ENCODE measurements at places on chromosomes 3 and 15.

GRCh38 chr15:29690765-29691475, 131.3 kb downstream of the TJP1 start:
- no peak for DNase-seq

DNA sequence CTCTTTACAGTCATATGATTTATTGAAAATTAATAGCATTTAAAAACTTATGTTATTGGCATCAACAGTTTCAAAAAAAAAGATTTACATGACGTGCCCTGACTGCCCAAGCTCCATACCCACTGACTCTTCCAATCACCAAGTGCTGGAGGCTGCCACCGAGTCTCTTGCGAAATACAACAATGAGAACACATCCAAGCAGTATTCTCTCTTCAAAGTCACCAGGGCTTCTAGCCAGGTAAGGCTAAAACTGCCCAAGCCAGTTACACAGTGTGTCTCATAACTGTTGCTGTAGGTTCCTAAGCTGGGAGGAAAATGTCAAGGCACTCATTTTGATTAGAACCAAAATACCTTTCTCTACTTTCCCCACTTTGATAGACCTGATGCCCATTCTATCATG, 4.5 kb downstream of the FETUB start:
- no peak for DNase-seq

- no peak for DNase-seq
These were observed 183.1 kb downstream of the UACA start for GRCh38 chr15:70580286-70580685.

DNA sequence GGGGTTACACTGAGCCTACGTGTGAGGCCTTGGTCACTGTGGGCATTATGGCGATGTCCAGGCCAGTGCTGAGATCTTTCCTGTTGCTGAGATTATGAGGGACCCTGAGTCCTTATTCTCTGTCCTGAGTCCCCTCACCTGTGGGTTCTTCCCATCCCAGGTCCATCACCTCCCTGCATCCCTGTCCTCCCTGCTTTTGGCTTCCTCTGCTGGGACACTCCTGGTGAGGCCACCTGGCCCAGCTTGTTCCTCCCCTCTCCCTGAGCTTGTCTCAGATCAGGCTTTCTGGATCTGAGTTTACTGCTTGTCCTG, 36.1 kb downstream of the AMOTL2 start:
- DNase-seq: no peak

- peak; percentile 57 for DNase-seq
These were observed 589 bp downstream of the NEIL1 start for GRCh38 chr15:75347222-75348033.

Measured in activated naive CD8-positive, alpha-beta T cell treated with anti-CD3 and anti-CD28 coated beads, Interleukin-2, amount 10 ng/mL, durations not matched to agents 7 days and 5 days (primary cell).